ENCODE measurements at places on chromosomes 12 and 14. TPM values are rescaled to one million over a fixed set of nuclear protein-coding genes. Genes with fewer than 3 reads are reported as not detected.

DNA sequence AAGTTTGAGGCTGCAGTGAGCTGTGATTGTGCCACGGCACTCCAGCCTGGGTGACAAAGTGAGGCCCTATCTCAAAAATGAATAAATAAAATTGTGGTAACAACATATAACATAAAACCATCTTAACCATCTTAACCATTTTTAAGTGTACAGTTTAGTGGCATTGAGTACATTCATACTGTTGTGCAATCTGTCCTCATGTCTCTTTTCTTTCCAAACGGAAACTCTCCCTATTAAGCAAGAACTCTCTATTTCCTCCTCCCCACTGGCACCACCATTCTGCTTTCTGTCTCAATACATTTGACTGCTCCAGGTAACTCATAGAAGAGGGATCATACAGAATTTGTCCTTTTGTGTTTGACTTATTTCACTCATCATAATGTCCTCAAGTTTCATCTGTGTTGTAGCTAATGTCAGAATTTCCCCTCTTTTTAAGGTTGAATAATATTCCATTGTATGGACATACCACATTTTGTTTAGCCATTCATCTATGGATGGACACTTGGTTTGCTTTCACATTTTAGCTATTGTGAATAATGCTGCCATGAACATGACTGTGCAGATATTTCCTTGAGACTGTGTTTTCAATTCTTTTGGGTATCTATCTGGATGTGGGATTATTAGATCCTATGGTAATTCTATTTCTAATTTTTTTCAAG, 4.4 kb upstream of the MARK3 start:
- DNase-seq: no peak

DNA sequence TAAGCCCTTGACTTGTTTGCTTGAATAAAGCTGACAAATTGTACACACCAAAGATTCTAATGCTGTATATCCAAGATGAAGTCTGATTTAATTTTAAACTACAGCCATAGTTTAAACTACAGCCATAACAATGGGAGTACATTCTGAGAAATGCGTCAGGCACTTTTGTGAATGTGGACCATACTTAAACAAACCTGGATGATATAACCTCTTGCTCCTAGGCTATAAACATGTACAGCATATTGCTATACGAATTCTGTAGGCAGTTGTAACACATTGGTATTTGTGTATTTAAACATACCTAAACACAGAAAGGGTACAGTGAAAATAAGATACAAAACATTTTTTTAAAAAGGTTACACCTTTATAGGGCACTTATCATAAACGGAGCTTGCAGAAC, 59.4 kb upstream of the KCNMB4 start:
- DNase-seq: no peak

- no peak for DNase-seq
These were observed 9.4 kb upstream of the PLBD2 start for GRCh38 chr12:113348849-113349536.

DNA sequence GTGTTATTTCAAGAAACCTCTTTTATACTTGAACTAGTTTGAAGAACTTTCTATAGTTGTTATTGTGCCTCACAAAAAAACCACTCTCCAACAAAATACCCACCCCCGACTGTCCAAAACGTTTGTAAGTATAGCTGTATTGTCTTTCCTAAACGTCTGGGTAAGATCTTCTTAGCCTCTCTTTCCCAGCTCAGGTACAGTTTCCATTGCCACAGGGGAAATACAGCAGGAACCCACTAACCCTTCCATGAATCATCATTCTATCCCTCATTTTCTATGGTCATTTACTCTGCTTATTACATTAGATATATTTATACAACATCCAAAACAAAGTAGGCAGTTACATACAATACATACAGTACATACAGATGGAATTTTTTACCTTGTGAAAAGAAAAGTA, 70.8 kb downstream of the ZFC3H1 start:
- no peak for DNase-seq

DNA sequence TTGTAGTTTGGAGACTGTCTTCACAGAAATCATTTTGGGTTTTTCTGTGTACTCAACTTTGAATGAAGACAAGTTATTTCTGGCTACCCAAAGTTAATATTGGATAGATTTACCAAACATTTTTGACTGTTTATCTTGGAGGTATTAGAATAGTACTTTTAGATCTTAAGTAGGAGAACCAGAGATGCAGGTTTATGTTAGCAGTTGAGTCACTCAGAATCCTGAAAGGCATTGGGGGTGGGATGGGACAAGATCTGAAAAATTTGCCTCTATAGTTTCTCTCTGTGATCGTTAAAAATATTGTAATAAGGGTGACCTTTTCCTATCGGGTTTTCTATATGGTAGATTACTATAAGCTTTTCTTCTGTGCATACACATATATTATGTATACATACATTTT, 112.3 kb downstream of the TTC6 start:
- no peak for DNase-seq

DNA sequence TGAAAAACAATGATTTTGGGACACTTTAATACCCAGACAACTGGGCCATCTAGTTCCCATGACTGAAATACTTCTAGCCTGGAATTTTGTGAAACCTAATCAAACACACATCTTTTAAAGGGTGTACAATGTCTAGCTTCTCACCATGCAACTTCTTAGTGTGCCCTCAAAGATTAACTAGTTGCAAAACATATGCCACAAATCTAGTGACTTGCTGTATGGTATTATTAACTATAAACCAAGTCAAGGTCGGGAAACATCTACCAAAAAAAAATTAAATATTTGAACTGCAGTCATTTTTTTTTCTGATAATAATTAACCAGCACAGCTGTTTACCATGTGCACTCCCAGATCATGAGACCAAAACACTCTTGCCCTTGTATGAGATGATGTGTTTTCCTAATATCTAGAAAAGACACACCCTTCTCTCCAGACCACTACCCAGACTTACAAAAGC, 171.8 kb upstream of the FOXN3 start:
- DNase-seq: no peak

Gene PTPRQ
- 12.8 TPM for total RNA-seq

Gene TAS2R46
- 2.1 TPM for total RNA-seq

Gene MIP
- total RNA-seq: not detected
